WTC11 (cell line): ENCODE measurements at places on chromosomes 3 and 15. TPM values are rescaled to one million over a fixed set of nuclear protein-coding genes. Genes with fewer than 3 reads are reported as not detected.
A peak's percentile ranks its signal among the peaks of the same experiment; 100 is the strongest.

GRCh38 chr3:51929420-51930003, 12.2 kb downstream of the RRP9 start:
- no peak overlapping the region for H3K27ac ChIP-seq
- no peaks in the 10 kb centered on the region for H3K27me3 ChIP-seq
- H3K36me3 ChIP-seq, result peaks cover 16% of the 10 kb centered on the region
- H3K4me3 ChIP-seq, result no peak overlapping the region
- DNase-seq, result peak; percentile 49

- H3K4me3 ChIP-seq, result peak overlapping the region; percentile 65
- H3K36me3 ChIP-seq, result no peaks in the 10 kb centered on the region
- H3K27ac ChIP-seq, result no peak overlapping the region
- no peaks in the 10 kb centered on the region for H3K4me1 ChIP-seq
- peak; percentile 46 for DNase-seq
- H3K27me3 ChIP-seq, result peaks cover 73% of the 10 kb centered on the region
Observed at GRCh38 chr3:12287727-12288181, 1.1 kb upstream of the PPARG start.

- peaks cover 63% of the 10 kb centered on the region for H3K4me1 ChIP-seq
- no peak for DNase-seq
- H3K27me3 ChIP-seq, result peaks cover 4% of the 10 kb centered on the region; the same call in 1 of the 2 replicates
Observed at GRCh38 chr3:115800489-115801075, 177.3 kb downstream of the GAP43 start.

DNA sequence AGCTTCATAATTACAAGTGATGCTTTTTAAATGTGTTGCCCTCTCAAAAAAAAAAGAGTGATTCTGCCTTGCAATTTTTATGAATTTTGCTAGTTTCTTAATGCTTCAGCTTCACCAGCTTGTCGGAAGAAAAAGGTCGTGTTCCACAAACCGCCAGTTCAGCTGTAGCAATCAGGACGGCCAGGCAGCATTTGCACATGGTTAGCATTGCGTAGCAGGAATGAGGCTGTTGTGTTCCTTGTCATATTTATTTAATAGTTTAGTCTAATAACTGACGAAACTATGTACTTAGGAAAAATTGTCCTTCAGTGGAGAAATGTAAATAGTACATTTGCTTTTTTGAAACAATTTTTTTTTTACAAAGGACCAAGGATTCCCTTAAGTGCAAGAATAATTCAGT, 64.9 kb upstream of the SELENOK start:
- H3K4me1 ChIP-seq, result no peaks in the 10 kb centered on the region
- no peak for DNase-seq
- no peaks in the 10 kb centered on the region for H3K27me3 ChIP-seq
- peaks cover 10% of the 10 kb centered on the region for H3K36me3 ChIP-seq
- H3K4me3 ChIP-seq, result no peak overlapping the region
- H3K27ac ChIP-seq, result no peak overlapping the region

DNA sequence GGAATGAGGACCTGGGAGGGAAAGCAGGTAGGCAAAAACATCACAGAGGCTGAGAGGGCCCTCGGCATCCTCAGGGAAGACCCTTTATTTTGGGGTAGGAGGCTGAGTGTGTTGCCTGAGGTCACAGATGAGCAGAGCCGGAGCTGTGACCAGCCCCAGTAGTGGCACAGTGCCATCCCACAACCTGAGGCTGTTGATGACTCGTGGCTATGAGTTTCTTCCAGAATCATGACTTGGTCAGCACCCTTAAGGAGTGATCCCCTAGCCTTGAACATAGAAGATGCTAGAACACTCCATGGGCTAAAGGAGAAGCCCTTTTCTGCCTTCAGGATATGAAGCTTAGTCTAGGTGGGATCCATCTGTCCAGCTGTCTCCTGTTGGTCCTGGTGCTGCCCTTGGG, 19.5 kb upstream of the CXCR6 start:
- no peak overlapping the region for H3K4me3 ChIP-seq
- no peak for DNase-seq
- H3K27ac ChIP-seq, result no peak overlapping the region
- no peaks in the 10 kb centered on the region for H3K27me3 ChIP-seq
- H3K36me3 ChIP-seq, result peaks cover 44% of the 10 kb centered on the region

DNA sequence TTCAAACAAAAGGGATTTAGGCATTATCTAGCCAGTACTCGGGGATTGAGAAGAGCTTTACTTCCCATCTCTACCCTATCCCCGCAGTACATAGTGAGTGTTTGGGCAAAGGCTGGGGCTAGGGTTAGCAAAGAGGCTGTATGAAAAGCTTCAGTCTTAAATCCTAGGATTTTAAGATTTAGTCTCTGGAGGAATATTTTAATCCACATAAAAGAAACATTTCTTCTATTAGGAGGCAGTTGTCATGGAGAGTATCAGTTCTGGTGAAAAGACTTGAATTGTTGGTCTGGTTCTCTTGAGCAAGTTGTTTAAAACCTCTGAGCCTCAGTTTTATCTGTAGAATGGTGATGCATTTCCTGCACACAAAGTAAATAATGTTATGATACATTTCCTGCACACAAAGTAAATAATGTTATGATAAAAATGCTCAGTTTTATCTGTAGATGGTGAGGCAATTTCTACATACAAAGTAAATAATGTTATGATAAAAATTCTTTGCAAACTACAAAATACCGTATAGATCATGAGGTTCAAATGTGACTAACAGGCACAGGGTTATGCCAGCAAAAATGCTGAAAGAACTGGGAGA, 53.9 kb upstream of the ZBED2 start:
- peaks cover 2% of the 10 kb centered on the region for H3K36me3 ChIP-seq
- H3K4me3 ChIP-seq, result no peak overlapping the region
- peaks cover 5% of the 10 kb centered on the region for H3K27me3 ChIP-seq
- H3K27ac ChIP-seq, result no peak overlapping the region
- peaks cover 31% of the 10 kb centered on the region for H3K4me1 ChIP-seq
- no peak for DNase-seq

GRCh38 chr15:49370782-49371181, 52.3 kb upstream of the FGF7 start:
- no peak overlapping the region for H3K4me3 ChIP-seq
- peaks cover 12% of the 10 kb centered on the region for H3K4me1 ChIP-seq
- H3K27ac ChIP-seq, result no peak overlapping the region
- no peak for DNase-seq
- H3K27me3 ChIP-seq, result no peaks in the 10 kb centered on the region

DNA sequence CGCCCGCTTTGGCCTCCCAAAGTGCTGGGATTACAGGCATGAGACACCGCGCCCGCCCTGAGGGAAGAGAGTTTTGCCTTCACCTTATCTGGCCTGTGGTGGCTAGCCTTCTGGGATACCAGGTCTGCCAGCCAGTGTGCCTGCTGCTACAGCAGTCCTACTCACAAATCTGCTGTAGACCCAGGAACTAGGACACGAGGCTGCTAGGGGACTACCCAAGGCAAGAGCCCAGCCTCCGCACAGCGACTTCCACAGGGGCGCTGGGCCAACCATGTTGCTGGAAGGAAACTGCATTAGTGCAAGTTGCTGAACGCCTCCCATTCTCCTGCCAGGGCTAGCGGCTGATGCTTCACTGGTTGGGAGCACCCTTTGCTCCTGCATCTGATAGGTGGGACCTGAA, 53.7 kb downstream of the DHX30 start:
- no peak for DNase-seq
- no peaks in the 10 kb centered on the region for H3K4me1 ChIP-seq
- no peak overlapping the region for H3K27ac ChIP-seq
- H3K36me3 ChIP-seq, result peaks cover 28% of the 10 kb centered on the region

- H3K27me3 ChIP-seq, result peaks cover 18% of the 10 kb centered on the region
- no peak overlapping the region for H3K4me3 ChIP-seq
- DNase-seq, result no peak
- H3K27ac ChIP-seq, result no peak overlapping the region; the same call in 1 of the 2 replicates
- peaks cover 21% of the 10 kb centered on the region for H3K4me1 ChIP-seq
Observed at GRCh38 chr3:38655708-38656300, 6.3 kb upstream of the SCN5A start.

C2CD4A gene
- total RNA-seq, result 0.32 to 0.42 TPM (median 0.41 TPM) in 3 replicates

ONECUT1 gene
- total RNA-seq, result 33.8 to 39.3 TPM (median 35.9 TPM) in 3 replicates

LRRIQ4 gene
- 0.09 to 0.34 TPM (median 0.18 TPM) in 3 replicates for total RNA-seq

GRIP2 gene
- total RNA-seq, result 11.4 to 12.0 TPM (median 11.7 TPM) in 3 replicates

ACTRT3 gene
- total RNA-seq, result 2.3 to 2.7 TPM (median 2.4 TPM) in 3 replicates

CEP19 gene
- 1.4 to 1.5 TPM (median 1.4 TPM) in 3 replicates for total RNA-seq

SPESP1 gene
- not detected in 3 replicates for total RNA-seq

FAM227B gene
- 4.9 to 6.8 TPM (median 5.0 TPM) in 3 replicates for total RNA-seq

SLC28A1 gene
- 0.14 to 0.16 TPM in 2 of 3 replicates, not detected in the other for total RNA-seq

CD80 gene
- 0.14 to 0.24 TPM in 2 of 3 replicates, not detected in the other for total RNA-seq
